ENCODE measurements at places on chromosomes 5 and 9.

- no peak for DNase-seq
Observed at GRCh38 chr9:106420511-106420944, 442.4 kb upstream of the ZNF462 start.

GRCh38 chr9:126232461-126232860 lies 94.2 kb upstream of the MVB12B start:
- no peak for DNase-seq

- no peak for DNase-seq
Observed at GRCh38 chr5:133147411-133147810, 95.6 kb downstream of the HSPA4 start.

GRCh38 chr9:118503236-118503635 lies 799.0 kb downstream of the TLR4 start:
- no peak for DNase-seq

DNA sequence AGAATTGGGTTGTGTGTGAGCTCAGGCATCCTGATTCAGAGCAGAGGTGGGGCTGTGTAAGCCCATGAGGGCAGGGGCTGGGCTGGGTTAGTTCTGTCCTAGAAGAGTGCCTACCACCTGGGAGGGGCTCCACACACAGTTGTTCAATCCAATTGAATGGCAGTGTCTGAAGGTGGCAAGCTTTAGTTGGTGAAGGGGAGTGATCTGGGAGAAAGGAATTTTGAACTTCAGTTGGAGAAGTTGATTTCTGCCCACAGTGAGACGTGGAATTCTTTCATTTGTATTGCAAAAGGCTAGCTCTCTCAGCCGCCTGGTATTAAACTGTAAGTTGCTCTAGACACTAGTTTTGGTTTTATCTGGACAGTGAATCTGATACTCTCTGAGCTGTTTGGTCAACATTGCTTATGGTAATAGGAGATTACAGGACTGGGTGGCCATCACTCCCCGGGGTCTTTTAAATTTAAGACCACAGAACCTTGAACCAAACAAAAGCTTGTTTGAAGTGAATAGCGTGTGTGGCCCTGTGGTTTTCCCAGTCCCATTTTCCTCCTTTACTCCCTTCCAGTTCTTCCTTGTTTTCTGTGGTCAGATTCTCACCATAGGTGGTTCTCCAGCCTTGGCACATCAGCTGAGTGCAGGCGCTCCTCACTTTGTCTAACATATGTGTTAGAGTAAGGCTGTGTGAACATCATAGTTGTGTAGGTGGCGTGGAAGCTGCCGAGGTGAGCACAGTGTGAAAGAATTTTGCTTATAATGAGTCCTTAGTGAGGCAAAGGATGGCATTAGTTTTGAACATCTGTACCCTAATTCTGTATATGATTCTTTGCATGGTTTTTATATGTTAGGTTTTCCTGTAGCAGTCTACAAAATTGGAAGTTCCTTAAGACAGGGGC lies 78.0 kb downstream of the ARHGAP26 start:
- no peak for DNase-seq

GRCh38 chr5:321726-322251 lies 275 bp downstream of the AHRR start:
- no peak for DNase-seq

- DNase-seq = no peak
Observed at GRCh38 chr9:89053301-89053700, 62.0 kb downstream of the S1PR3 start.

- DNase-seq = no peak
Observed at GRCh38 chr5:150660108-150660831, 781 bp upstream of the MYOZ3 start.

GRCh38 chr9:96136992-96137670 lies 164.8 kb downstream of the HSD17B3 start:
- no peak for DNase-seq

DNA sequence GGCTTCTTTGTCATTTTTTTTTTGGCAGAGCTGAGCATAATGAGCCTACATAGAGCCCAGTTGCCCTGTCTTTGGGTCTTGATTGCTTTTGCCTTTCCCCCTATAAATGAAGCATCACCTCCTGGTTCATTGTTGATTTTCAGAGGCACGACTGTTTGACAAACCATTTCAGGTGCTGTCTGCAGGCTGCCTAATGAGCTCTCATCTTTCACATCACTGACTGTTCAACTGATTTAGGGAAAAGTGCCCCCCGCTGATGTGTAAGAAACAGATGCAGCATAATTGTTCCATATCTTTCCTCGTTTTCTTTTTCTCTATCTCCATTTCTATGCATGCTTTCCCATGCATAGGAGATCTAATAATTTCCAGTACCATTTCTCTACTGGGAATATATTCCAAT lies 338.6 kb downstream of the TMEM38B start:
- no peak for DNase-seq

DNA sequence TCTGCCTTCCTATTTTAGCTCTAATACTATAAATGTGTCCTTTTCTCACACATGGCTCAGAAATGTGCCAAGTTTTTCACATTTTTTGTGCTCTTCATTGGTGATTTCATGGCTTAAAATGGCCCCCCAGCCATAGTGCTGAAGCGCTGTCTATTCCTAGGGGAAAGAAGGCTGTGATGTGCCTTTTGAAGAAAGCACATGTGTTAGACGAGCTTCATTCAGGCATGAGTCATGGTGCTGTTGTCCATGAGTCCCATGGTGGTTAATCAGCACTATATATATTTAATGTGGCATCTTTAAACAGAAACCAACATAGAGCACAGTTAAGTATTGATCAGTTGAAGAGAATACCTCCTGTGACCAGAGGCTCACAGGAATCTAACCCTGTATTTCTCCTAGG lies 55.8 kb downstream of the PDE8B start:
- DNase-seq = no peak

- no peak for DNase-seq
Observed at GRCh38 chr5:110063640-110064602, 374.2 kb downstream of the MAN2A1 start.

DNA sequence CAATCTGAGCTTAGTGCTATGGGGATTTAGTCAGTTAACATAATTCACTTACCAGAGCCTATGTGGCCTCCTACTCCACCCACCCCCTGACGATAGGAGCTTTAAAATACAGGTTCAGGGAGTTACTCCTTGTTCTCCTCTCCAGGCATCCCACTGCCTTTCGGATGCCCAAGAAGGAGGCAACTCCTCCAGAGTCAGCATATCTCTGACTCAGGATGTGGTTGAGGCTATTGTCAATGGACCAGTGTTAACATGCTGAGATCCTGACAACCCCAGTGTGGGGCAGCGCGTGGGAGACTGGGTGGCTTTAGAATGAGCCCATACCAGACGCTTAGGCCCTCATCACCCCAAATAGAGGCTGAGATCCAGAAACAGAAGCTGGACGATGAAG lies 27.4 kb downstream of the BICD2 start:
- no peak for DNase-seq

GRCh38 chr9:86022687-86023266 lies 76.6 kb downstream of the GOLM1 start:
- DNase-seq = no peak

DNA sequence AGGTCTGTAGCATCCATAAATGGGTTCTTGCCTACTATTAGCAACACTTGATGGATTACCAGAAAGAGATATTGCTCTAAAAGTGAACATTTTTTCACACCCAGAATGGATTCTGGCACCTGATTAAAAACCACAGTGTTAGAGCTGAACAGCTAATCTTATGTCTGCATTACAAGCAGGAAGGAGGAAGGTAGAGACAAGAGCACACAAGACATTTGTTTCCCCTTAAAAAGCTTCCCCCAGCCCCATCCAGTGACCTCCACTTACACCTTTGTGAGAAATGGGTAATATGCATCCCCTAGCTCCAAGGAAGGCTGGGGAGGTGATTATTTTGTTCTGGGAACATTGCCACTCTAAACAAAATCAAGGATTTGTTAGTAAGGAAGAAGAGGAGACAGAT lies 12.0 kb upstream of the TRIM36 start:
- no peak for DNase-seq

DNA sequence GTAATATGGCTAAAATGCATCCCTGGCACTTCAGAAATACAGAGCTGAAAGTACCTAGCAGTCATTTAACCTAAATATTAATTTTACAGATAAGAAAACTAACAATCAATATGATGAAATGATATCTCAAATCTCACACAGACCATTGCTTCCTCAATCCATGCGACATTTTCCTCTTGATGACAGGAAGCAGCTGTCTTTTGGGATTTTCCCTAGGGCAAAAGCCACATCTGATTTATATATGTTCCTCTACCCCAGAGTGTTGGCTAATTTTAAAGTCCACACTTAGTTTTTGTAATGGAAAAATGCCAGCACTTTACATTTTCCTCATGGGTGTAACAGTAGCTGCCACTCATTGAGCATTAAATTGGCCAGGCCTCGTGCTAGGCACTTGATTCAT lies 47.7 kb upstream of the ITGA1 start:
- DNase-seq = no peak

Data from activated CD4-positive, alpha-beta T cell treated with anti-CD3 and anti-CD28 coated beads, Interleukin-2, amount 50 U/mL, for 4 hours (primary cell).